Common myeloid progenitor, CD34-positive (primary cell): ENCODE measurements at places on chromosomes 4 and X.

- no peak for DNase-seq
Observed at GRCh38 chr4:53646795-53647194, 55.5 kb upstream of the LNX1 start.

DNA sequence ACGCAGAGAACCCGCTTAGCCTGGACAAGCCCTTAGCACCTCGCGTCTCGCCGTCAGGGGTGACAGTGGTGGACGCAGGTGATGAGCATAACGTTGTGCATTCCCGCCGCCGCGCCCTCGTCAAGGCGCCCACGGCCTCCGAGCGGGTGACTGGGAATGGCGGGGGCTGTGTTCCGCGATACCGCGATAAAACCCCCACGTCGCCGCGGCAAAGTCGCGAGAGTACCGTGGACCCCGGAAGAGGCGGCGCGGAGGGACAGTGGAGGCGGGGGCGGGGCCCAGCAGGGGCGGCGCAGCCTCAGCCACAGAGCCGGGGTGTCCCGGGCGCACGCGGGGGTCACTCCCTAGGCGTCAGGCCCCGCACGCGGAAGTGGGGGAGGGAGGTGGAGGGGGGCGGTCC lies 53.8 kb downstream of the ZFYVE28 start:
- DNase-seq, result peak; percentile 45

DNA sequence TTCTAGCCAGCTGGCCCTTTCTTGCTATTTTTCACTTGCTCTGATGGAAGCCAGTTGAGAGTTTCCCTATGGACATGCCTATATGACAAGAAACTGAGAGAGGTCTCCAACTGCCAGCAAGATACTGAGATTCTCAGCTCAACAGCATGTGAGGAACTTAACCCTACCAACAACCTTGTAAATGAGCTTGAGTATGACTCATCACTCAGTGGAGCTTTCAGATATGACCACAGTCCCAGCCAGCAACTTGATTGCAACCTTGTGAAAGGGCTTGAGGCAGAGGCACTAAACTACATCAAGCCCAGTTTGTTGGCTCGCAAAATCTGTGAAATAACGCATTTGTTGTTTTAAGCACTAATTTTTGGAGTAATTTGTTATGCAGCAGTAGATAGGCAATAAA lies 175.8 kb downstream of the COMMD8 start:
- no peak for DNase-seq

DNA sequence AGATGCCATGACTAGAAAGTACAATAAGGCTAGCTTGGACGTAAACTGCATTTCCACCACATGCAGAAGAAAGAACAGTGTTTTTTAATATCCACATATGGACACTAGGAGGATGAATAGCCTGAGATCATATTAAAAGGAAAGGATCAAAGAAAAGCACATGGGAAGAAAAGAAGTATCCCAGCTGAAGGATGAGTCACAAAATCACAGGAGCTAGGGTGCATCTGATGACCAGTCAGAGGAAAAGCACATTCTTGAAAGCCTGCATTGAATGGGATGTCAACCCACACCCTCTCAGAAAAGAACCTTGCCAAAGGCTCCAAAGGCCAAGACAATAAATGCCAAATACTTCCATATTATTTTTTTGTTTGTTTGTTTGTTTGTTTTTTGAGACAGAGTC lies 56.8 kb upstream of the PRDX4 start:
- no peak for DNase-seq

DNA sequence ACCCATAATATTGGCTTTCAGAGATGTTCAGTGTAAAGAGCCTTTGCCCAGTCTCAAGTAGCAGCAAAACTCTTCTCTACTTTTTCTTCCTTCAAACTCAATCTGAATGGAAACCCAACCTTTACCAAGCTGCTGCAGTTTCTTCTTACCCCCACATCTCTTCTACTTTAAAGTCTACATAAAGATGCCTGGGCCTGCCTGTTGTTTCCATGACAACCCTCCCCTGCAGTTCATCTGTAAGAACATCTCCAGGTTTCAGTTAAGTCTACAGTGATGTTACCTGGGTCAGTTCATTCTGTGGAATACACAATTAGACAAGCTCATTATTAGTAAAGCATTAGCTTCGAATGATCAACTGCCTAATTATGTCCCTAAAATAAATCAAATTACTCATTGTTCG lies 81.4 kb downstream of the SPANXN3 start:
- no peak for DNase-seq

DNA sequence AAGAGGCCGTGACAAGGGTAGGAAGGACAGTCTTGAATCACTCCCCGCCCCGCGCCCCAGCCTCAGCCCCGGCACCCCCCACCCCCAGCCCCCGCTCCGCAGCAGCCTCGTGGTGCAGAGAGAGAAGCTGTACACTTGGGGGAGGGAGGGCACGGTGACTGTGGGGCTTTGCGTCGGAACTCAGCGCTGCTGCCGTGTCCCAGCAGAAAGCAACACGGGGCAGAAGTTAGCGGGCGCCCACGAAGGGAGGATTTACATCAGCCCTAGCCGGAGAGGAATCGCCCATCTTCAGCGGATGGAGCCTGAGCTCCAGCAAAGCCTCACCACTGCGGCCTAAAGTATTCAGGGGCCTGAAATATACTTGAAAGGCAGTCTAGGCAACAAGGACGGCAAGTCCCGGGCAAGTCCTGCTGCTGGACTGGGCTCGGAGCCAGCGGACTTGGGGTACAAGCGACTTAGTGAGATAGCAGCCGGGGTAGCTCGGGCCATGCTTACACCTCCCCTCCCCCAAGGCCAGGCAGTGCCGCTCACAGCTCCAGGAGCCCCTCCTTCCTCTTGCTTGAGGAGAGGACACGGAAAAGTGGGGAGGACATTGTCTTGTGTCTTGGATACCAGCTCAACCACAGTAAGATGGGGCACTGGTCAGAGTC lies 18.5 kb upstream of the OPN1LW start:
- peak; percentile 50 for DNase-seq

GRCh38 chr4:158295053-158295452 lies 84.8 kb downstream of the TMEM144 start:
- no peak for DNase-seq

DNA sequence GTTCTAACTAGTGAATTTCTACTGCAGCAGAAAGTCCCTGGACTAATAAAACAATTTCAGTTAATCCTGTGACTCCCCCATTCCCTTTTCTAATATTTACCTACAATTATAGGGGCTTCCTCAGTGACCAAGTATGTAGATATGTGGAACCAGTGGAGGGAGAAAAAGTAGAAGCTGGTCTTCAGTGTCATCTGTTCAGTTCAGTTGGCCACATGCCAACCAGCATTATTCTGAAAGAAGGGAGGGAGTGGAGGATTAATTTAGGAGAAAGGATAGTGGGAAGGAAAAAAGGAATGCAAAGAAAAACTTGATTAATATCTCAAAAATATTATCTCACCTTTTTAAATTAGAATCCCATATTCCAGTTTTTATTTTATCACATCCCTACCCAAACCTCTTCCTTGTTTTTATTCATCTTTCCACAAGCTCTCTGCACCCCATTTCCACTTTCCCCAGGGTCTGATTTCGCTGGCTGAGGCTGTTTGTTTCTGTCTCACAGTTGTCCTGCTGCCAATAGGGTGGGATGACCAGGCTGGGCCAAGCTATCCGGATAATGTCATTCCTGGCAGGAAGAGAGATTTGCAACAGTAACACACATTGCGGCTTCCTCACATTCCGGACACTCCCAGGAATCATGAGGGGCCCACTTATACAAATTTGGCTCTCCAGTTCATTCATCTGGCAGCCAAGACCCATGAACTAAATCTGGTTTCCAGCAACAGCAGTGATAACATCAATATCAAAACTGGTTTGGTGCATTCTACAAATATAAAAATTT lies 24.6 kb upstream of the ANTXR2 start:
- no peak for DNase-seq

DNA sequence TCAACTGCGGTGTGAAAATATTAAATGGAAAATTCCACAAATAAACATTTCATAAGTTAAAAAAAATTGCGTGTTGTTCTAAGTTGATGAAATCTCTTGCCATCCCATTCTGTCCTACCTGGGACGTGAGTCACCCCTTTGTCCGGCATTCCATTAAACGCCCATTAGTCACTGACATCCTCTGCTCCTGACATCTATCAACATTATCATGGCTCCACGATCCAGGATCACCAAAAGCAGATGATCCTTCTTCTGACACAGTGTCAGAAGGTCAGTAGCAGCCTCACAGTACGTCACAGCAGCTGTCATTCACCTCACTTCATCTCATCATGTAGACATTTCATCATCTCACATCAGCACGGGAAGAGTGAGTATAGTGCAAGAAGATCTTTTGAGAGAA lies 125.7 kb downstream of the ZNF827 start:
- DNase-seq, result no peak

DNA sequence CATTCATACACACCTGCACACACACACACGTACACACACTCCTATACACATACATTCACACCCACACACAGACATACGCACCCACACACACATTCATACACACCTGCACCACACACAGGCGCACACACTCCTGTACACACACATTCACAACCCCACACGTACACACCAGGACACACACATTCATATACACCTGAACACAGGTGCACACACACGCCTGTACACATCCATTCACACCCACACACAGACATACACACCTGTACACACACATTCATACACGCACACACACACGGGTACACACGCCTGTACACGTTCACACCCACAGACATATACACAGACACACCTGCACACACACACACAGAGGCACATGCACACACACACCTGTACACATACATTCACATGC lies 53.0 kb upstream of the PPP2R3B start:
- no peak for DNase-seq

DNA sequence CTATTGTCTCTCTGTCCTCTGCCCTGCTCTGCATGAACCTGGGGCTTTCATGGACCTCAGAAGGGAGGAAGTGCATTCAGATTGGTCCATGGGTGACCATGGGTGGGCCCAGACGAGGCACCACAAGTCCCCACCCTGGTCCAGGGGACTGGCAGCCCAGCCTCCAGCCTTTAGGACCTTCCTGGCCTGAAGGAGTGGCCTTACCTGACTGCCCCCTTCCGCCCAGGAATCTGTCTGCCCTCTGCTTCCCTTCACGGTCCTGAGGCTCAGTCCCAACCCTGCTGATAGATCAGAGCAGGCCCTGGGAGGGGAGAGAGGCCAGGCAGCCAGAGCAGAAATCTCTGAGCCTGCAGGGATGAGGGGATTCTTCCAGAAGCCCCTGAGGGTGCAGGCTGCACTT lies 455.4 kb downstream of the PCDH18 start:
- no peak for DNase-seq

DNA sequence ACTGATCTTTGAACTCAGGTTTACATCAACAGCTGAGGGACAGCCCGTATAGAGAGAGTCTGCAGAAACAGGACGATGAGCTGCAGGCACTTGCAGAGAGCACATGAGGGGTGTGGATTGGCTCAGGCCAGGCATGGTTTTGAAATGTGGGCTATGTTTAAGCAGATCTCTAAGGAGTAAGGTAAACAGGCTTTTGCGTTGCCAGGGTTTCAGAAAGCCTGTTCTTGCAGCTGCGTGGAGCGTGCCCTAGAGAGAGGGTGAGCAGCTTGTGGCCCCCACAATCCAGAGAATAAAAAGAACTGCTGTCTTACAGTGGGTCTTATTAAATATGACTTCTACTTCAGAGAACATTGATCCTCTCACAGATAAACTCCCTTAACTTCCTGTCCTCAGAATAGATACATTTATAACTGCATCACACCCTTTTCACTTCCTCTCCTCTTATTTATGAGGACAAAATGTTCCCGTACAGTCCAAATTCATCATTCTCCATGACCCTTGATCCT lies 64.1 kb downstream of the TMA16 start:
- DNase-seq, result peak; percentile 41

- DNase-seq, result peak; percentile 5
Observed at GRCh38 chr4:147480891-147481576, at the start of gene EDNRA. Gene EDNRA (plus strand): TSS chr4:147481097. CDS start chr4:147485682, 4,585 bp downstream.

DNA sequence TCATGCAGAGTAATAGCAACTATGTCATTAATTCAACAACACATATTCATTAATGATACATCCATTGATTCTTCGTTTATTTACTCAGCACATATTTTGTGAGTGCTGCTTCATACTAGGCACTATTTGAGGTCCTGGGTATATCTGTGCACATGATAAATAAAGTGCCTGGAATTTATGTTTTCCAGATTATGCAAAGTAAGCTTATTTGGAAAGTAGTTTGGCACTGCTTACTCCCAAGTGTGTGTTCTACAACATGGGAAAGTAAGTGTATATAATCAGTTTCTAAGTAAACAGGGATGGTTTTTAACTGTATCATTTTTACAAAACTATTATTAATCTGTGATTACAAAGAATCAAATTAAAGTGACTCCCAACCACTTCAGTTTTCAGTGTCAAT lies 16.8 kb upstream of the EPGN start:
- DNase-seq, result no peak

DNA sequence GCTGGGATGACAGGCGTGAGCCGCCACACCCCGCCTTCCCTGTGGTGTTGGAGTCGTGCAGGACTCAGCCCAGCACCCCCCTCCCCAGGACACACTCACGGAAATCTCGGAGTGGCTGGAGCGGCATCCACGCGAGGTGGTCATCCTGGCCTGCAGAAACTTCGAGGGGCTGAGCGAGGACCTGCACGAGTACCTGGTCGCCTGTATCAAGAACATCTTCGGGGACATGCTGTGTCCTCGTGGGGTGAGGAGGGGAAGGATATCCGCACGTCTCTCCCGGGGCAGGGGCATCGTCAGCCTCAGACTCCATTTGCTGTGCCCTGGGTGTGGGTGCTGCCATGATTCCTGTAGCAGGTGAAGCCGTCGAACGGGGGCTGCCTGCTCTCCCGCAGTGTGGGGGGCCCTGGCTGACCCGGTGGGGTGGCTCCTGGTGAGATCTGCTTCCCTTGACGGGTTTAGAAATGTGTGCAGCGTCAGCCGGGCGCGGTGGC lies 10.3 kb downstream of the PLCXD1 start:
- DNase-seq, result no peak

DNA sequence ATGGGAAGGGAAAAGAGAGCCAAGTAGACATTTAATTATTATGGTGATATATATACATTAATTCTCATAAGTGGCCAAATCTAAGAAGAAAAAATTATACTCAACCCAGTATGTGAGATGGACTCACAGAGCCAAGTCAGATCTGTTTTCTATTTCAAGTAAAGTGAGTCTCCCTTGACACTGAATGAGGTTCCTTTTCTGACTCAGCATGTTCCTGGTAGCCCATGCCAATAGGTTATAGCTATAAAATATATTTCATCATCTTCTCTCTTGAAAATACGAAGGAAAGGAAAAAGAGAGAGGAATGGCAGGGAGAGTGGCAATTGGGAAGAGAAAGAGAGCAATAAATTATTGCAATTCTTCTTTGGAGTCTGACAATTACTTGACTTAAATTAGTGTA lies 68.8 kb upstream of the GRIA2 start:
- no peak for DNase-seq

DNA sequence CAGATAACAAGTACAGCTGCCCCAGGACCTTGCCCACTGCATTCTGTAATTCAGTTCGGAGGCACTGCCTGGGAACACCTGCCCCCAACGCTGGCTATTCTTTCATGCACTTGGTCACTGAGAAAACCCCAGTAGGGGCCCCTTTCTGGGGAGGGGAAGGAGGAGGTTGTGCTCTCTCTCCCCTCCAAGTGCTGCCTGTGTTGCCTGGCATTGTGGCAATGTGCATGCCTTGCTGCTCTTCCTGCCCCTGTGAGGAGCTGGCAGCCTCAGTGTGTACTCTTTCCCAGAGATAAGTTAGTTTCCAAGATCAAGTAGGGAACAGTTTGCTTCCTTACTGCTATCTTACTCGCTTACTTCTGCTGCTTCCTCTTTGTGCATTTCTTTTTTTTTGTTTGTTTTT lies 90.8 kb downstream of the AASDH start:
- no peak for DNase-seq

- no peak for DNase-seq
Observed at GRCh38 chrX:87518504-87518903, 902 bp downstream of the KLHL4 start.
